ENCODE measurements at places on chromosomes 7 and 10.

GRCh38 chr7:129009437-129009836 is 45.5 kb downstream of the TNPO3 start:
- no peak for DNase-seq

DNA sequence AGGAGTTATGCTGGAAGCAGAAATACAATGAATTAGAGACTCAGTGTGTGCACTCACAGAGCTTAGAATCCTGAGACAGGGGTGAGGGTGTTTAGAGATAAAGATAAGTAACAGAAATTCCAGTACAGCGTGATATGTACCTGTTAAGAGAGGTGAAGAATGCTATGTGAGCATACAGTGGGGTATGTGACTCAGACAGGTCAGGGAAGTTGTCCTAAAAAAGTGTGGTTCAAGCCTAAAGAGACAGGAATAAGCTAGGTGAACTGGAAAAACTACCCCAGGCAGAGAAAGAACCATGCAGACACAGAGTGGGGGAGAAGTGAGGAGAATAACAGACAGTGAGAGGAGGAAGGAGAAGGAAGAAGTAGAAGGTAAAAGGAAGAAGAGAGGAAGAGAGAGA is 8.6 kb downstream of the SMIM30 start:
- no peak for DNase-seq

GRCh38 chr10:1359626-1359955 is 303.4 kb downstream of the WDR37 start:
- no peak for DNase-seq

- no peak for DNase-seq
Observed at GRCh38 chr7:30523466-30523865, 18.8 kb upstream of the GGCT start.

DNA sequence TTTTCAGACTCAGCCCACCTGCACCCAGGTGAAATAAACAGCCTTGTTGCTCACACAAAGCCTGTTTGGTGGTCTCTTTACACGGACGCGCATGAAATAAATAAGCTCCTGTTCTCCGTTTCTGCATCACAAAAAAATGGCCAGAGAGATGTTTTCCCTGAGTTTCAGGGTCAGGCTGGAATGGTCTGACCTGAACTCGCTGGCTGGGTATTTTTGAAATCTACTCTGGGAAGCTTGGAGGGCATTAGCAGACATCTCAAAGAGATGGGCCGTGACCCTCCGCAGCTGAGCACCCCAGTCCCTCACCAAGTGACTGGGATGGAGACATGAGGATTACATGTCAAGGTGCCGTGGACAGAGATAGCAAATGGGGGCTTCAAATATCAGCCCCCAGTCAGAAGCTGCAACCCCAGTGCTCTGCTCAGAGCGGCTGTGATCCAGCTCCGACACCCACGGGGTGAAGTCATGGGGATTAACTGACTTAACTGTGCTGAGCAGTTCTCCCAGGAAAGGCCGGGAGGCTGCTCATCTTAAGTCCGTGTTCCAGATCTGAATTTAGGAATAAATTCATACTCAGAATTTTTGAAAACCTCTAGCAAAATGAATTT is 22.3 kb downstream of the CALML5 start:
- no peak for DNase-seq

DNA sequence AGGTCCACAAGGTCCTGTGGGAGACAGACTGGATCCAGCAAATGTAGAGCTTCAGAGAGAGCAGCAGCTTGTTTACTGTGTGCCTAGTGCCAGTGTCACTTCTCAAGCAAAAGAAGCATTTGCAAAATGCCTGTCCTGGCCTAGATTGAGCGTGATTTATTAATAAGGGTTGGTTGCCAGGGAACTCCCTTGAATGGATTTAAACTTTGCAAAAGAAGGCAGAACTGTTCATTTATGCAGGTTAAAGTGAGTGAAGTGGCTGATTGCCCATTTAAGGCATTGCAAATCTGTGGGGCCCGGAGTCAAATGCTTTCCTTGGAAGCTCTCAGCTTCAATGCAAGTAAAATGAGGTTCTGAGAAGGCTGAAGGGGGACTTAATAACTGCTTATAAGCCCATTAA is 71.3 kb downstream of the CDHR3 start:
- DNase-seq: no peak

- DNase-seq: no peak
Observed at GRCh38 chr7:153701678-153702077, 350.5 kb upstream of the DPP6 start.

Data from retina (tissue), 1 donor.